Right ventricle myocardium superior (tissue), 1 donor: ENCODE measurements at places on chromosomes 4 and X. TPM values are rescaled to one million over a fixed set of nuclear protein-coding genes. Genes with fewer than 3 reads are reported as not detected.
A peak's percentile ranks its signal among the peaks of the same experiment; 100 is the strongest.

DNA sequence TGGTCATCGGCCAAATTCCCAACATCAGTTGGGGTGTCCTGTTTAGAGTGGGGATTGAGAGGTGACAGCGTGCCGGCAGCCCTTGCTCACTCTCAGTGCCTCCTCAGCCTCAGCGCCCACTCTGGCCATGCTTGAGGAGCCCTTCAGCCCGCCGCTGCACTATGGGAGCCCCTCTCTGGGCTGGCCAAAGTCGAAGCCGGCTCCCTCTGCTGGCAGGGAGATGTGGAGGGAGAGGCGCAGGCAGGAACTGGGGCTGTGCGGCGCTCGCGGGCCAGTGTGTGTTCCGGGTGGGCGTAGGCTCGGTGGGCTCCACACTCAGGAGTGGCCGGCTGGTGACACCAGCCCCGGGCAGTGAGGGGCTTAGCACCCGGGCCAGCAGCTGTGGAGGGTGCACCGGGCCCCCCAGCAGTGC is 7.1 kb upstream of the CENPU start:
- DNase-seq, result no peak

GRCh38 chrX:39841604-39842003 is 256.2 kb downstream of the BCOR start:
- no peak for DNase-seq

GRCh38 chrX:41332408-41333002 is 1.5 kb upstream of the DDX3X start:
- peak; percentile 50 for DNase-seq

- DNase-seq, result no peak
Observed at GRCh38 chr4:762211-763190, 56.9 kb downstream of the PCGF3 start.

The PAGE2 gene
- total RNA-seq, result not detected

The GALNTL6 gene
- total RNA-seq, result not detected

- DNase-seq, result no peak
Observed at GRCh38 chr4:102610476-102610875, 109.3 kb downstream of the NFKB1 start.

The IQCM gene
- total RNA-seq, result not detected

The CD38 gene
- 2.5 TPM for total RNA-seq

- no peak for DNase-seq
Observed at GRCh38 chr4:31715302-31715701, 995.1 kb downstream of the PCDH7 start.

The MAGEA4 gene
- not detected for total RNA-seq

DNA sequence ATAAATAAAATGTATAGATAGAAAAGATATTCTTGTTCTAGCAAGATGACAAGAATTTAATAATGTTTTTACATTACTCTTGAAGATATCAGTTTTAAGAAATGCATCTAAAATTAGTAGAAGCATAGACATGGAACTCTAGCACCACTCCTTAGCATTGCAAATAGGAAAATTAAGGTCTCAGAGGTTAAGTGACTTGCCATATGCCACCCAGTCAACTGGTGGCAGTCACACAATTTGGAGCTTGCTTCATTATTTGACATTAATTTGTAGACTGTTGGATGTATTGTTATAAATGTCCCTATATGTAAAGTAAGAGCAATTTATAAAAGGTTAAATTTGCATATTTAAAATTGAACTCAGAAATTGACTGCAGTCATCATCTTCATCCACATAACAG is 20.8 kb downstream of the GPM6A start:
- DNase-seq, result no peak

- no peak for DNase-seq
Observed at GRCh38 chrX:48936429-48937053, 17.7 kb upstream of the PIM2 start.

DNA sequence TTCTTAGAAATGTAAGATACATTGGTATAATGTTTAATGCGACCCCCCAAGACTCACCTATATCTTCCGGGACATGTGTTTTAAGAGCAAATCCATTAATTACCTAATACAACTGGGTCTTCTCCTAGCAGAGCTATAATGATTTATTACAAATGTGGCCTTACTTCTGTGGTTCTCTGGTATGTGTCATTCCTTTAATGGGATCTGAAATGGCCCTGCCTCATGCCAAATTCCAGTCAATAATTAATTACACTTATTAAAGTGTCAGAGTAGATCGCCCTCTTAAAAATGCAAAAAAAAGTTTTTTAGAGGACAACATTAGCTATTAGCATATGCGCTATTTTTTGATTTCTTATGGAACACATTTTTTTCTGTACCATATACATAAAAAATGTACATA is 17.0 kb downstream of the HPSE start:
- DNase-seq, result no peak

DNA sequence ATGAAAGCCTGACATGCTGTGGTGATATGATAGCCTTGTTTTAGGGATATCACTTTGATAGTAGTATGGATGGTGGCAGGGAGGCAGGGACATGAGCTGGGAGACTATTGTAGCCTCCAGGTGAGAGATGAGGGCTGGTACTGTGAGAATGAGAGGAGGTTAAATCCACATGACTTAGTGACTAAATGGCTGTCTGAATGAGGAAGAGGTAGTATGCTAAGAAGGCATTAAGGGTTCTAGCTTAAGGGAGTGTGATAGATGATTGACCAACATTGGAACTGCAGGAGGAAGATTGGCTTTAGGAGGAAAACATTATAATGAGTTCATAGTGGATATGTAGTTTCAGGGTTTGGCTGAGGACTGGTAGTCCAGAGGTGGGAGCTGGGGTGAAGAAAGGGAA is 195.0 kb upstream of the ANK2 start:
- DNase-seq, result no peak

DNA sequence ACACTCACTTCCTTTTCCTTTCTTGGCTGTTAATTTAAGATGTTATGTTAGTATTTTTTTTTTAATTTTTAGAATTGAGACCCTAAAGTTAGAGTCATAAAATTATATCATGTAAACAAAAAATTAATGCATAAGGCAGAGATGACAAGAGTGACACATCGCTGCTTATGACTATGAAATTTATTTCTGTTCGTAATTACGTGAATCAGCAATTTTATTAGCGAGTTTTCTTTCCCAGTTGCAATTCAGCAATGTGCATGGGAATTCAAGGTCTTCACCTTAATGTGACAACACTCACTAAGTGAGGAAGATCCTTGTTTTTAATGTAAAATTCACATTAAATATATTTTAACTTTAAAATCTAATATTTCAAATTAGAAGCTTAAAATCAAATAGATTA is 181.2 kb upstream of the SPOCK3 start:
- DNase-seq, result no peak

DNA sequence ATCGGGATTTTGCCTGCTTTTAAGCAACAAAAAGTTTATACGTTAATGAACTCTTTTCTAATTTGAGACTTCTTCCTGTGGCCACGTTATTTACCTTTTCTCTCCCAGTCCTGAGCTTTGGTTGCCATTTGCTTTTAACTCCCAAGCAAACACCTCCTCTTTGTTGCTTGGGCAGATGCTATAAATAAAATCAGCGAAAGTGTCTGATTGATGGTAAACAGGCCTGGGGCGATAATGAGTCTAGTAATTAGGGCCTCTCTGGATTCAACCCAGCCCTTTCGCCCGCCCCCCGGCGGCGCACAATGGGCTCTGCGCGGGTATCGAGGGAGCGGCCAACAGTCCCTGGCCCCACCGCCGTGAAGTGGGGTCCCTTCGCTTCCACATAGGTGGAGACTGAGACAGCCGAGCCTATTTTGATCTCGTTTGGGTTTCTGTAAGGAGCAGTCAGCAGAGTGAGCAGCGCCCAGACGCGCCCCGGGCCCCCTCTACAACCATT is 790 bp downstream of the CLGN start:
- DNase-seq, result peak; percentile 59

- no peak for DNase-seq
Observed at GRCh38 chr4:131207589-131207988, 1941.5 kb upstream of the PCDH10 start.

The CSAG1 gene
- not detected for total RNA-seq

- DNase-seq, result no peak
Observed at GRCh38 chr4:184979461-184980124, 38.7 kb upstream of the HELT start.

DNA sequence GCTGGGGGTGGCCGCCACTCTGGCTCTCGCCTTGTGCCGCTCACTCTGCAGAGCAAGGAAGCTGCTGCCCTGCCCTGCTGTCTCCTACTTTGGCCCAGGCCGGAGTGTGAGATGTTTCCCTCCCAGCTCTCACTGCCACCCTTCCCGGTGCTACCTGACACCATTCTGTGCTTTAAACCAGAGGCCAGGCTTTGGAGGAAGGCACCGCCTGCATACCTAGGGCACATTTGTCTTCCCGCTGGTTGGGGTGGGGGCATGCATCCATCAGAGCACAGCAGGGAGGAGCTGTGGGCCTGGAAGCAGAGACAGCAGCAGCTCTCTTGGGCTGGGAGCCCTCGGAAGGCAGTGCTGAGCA is 96.9 kb upstream of the PSAPL1 start:
- no peak for DNase-seq

- no peak for DNase-seq
Observed at GRCh38 chrX:119685225-119686066, 7.5 kb downstream of the SEPTIN6 start.

DNA sequence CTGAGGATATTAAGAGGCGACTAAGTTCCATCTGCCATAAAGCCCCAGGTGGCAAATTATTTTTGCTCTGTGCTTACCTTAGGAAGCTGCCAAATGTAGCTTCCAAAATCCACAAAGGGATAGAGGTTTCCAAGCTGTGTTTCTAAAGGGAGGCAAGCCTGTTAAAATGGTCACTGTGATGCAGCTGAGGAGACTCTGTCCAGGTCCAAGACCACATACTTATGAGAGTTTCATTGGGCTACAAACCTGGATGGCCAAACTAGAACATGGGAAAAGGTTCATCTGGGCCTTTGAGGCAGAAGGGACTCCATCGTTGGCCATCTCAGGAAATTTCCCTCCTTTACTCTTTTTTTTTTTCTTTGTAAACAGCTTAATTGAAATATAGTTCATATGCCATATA is 306.9 kb upstream of the FGF13 start:
- no peak for DNase-seq

DNA sequence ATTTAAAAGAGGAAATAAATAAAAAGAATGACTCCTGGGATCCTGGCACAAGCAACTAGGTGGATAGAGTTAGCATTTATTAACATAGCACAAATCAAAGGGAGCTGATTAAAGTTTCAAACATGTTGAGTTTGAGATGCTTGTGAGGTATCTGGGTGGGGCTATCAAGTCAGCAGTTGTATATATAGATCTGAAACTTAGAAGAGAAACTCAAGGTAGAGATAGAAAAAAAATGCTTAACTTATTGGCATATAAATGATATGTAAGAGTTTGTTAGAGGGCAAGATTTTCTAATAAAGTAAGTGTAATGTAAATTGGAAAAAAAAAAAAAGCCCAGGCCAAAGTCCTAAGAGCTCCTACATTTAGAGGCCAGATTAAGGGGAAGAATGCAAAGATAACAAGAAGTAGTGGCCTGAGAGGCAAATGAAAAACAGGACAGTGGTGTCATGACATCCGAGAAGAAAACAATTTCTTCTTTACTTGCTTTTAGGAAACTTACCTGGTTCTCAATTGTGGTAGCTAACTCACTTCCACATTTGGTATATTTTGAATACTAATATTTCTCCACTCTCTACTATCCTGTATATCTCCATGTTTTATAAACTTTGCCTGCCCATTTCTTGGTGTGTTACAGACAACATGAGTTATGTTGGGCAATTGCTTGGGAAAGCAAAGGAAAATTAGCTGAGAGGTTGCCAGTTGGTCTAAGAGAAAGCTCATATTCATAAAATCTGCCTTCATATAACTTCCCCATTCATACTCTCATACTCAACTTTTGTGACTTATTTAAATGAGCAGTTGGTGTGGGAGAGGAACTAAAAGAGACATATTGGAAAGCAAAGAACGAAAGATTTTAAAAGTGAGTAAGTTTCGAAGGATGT is 169.2 kb downstream of the PARM1 start:
- no peak for DNase-seq

DNA sequence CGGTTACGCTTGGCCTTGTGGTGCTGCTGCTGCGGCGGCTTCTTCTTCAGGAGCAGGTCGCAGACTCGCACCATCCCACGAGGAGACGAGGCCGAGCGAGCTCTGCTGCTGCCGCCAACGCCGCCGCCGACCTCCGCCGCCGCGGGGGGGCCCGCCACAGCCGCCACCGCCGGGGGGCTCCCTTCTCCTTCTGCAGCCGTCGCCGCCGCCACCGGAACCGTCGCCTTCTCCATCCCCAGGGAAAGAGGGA is 237 bp downstream of the ANKRD17 start:
- DNase-seq, result no peak

The AR gene
- total RNA-seq, result 18.2 TPM

The S100G gene
- total RNA-seq, result not detected

DNA sequence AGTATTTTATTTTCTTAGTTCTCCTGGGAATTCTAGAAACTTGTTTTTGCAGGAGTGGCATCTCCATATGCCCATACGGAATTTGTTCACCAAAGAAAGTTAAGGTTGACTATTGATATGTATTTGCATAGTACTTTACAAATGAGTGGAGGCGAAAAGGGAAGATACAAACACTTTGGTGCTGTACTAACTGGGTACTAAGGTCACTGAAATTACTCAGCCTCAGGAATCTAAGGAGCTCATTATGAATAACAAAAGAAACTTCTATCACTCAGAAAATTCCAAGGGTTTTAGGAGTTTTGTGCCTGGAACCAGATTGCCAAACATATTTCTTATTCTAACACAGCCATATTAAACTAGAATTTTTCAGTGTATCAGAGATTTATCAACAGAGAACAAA is 27.4 kb upstream of the TMPRSS11B start:
- no peak for DNase-seq

GRCh38 chr4:16670727-16671126 is 227.7 kb downstream of the LDB2 start:
- DNase-seq, result no peak

GRCh38 chr4:38985410-38986100 is 46.7 kb downstream of the TMEM156 start:
- no peak for DNase-seq

- peak; percentile 89 for DNase-seq
Observed at GRCh38 chr4:184805462-184806228, 20.1 kb downstream of the ACSL1 start.

DNA sequence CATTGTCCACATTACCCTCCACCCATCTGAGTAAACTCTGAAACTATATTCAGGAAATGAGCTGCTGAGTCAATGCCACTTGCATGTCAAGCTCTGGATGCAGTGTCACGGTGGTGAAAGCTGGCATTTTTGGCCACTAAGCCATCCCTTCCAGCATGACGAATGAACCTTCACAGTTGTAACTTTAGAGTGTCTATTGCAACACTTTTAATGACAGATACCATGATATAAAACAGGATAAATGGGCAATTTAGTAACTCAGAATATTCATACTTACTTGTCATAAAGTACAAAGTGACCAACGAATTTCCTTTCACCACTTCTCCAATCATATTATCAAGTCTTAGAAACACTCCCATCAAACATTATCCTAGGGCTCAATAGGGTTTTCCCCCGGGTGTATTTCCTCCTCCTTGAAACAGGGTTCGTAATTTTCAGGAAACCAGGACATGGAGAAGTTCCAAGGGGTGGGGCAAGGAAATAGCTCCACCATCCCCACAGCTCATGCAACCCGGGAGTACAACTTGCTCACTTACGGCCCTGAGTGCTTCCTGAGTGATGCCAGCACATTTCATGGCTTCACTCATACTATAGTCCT is 73.1 kb downstream of the MTHFD2L start:
- DNase-seq, result no peak

GRCh38 chr4:79492148-79492547 is 84.1 kb upstream of the GK2 start:
- DNase-seq, result peak; percentile 58

- no peak for DNase-seq
Observed at GRCh38 chr4:16351161-16351560, 124.9 kb upstream of the TAPT1 start.
